Dermis blood vessel endothelial cell (primary cell): ENCODE measurements at places on chromosomes 13 and 19.

DNA sequence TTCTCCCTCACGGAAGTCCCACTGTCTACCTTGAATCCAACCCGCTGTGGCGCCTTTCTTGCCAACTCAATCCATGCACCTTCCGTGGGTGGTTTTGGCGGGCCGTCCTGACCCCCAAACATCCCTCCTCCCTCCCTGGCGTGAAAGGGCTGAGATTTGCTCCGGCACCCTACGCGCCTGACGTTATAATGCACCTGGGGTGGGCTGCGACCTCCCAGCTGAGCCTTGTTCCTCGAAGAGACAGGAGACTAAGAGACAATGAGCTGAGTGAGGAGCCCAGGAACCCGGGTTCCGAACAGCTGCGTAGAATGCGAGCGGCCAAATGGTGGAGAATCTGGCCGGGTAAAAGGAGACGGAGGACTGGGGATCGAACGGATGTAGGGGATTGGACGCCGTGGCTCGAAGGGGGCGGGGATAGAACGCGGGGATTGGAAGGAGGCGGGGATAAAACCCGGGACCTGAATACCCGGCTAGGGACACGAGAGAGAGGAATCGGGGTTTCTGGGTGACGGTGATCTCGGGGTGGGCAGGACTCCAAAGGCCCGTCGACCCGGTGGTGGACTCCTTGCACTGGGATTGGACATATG, at the start of gene CPT1C:
Gene CPT1C (plus strand): TSS at position 461 of the 587 bp plus-strand sequence. CDS start 1,137 bp downstream, outside the sequence.
- DNase-seq: peak; percentile 88

DNA sequence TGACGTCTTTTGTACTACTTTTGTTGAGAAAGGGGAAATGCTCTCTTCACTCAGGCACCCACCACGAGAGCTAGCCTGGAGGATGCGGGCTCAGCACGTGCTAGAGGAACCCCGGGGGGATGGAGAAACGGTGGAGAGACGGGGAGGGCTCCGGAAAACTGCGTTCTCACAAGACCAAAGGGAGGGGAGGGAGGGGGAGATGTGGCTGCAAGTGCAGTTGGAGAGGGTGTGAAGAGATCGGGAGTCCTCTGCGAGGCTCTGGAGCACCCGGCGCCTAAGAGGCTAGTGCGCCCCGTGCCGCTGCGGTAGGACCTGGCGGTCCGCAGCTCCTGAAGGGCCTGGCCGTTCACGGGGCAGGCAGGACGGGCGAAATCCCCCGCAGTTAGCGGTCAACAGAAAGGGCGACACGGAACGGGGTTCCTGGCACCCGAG, 43.4 kb upstream of the XPO4 start:
- DNase-seq: peak; percentile 32

DNA sequence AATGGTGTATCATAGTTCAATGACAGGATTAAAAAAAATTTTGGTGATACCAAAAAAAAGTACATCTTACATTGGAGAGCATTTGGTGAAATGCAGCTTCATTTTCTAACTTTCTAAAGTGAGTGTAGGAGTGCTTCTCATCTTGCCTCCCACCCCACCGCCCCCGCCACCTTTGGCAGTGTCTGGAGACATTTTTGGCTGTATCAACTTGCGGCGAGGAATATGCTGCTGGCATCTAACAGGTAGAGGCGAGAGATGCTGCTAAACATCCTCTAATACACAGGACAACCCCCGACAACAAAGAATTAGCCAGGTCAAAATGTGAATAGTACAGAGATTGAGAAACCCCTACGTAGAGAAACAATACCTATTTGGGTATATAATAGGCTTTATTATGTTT, 1.7 kb downstream of the DLEU7 start:
- DNase-seq: no peak

GRCh38 chr19:2129022-2129421, 22.3 kb downstream of the AP3D1 start:
- DNase-seq: no peak

- DNase-seq: no peak
These were observed 7.8 kb downstream of the MIR17HG start for GRCh38 chr13:91355099-91355825.

DNA sequence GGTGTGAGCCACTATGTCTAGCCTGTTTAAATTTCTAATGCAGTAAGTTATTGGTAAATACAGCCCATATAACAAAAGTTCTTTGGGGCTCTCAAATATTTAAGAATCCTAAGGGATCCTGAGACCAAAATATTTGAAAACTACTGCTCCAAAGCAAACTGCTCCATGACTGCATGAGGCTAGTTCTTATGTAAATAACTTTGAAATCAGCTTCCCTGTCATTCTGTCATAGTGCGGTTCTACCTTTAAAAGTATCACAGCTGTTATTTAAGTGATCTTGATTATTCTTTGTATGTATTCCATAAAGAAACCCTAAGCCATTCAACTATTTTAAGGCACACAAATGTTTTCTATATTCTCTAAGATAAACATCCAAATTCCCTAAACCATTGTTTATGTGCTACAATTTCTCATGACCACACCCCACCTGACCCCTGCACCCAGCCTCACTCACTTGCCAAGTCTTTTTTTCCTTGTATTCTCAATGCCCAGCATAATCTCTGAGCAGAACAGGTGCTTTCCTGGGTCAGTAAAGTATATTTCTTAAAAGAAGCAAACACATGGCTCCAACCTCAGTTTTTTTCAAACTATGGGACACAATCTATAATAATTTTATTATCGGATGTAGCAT, 146.6 kb downstream of the RNF17 start:
- DNase-seq: peak; percentile 4

DNA sequence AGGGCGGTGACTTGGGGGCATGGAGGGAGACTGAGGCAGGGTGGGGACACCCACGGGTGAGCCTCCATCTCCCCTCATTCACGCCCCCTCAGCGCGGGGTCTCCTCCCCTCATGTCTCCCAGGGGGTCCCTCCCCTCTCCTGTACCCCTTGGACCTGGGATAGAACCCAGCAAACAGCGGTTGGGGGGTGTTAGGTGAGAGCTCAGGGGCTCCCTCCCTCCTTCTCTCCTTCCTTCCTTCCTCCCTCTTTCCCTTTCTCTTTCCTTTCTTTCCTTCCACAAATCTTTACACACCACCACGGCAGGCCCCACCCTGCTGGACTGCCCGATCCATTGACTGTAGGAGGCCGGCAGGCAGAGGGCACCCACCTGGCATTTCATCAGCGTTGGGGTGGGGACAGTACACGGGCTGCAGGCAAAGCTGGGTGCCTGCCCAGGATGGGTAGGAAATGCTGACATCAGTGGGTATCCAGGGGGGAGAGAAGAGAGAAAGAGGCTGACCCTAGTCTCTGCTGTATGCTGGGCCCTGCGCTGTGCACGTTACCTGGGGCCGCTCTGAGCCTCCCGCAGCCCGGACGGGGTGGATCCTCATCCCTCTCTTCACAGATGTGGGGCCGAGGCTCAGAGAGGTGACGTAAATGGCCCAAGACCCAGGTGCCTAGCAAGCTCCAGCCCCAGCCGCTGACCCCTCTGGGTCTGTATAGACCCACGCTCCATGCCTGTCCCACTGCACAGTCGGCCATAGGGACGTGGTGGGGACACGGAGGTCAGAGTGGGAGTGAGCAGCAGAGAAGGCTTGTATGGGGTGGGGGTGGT, 3.5 kb downstream of the SSC5D start:
- DNase-seq: no peak

DNA sequence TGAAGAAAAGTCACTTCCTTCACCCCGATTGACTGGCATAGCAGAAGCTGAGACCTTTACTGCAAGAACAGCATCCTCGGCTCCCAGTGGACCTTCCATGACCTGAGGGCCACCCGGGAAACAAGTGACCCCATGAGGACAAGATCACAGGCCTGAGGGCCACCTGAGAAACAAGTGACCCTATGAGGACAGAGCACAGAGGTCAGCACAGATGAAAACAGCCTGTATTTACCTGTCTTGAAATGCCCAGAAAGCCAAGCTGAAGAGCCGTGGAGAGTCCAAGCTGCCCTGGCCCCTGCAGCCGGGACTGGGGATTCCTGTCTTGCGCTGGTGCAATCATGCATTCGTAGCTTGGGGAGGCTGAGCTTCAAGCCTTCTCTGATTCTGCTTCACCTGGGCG, 114.2 kb upstream of the SPACA7 start:
- DNase-seq: no peak

GRCh38 chr19:17113127-17113785, 37.7 kb downstream of the MYO9B start:
- DNase-seq: no peak

DNA sequence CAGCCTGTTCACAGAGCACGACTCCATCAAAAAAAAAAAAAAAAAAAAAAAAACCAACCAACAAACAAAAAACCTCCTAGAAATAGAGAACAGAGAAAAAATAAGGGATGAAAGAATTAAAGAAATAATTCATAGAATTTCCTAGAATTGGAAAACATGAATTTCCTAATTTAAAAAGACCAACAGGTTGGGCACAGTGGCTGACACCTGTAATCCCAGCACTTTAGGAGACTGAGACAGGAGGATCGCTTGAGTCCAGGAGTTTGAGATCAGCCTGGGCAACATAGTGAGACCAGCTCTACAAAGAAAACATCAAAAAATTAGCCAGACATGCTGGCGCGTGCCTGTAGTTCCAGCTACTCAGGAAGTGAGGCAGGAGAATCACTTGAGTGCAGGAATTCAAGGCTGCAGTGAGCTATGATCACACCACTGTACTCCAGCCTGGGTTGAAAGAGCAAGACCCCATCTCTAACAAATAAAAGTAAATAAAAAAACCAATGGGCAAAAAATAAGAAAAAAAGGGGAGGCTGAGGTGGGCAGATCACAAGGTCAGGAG, 6.5 kb downstream of the SPART start:
- peak; percentile 50 for DNase-seq

- DNase-seq: no peak
These were observed 48.7 kb downstream of the ZNF536 start for GRCh38 chr19:30420881-30421280.

GRCh38 chr13:95834134-95834765, 157.3 kb downstream of the DNAJC3 start:
- DNase-seq: peak; percentile 84

GRCh38 chr13:113860051-113860664, 3.7 kb downstream of the GAS6 start:
- no peak for DNase-seq
